ENCODE measurements at places on chromosomes 2 and 18.

DNA sequence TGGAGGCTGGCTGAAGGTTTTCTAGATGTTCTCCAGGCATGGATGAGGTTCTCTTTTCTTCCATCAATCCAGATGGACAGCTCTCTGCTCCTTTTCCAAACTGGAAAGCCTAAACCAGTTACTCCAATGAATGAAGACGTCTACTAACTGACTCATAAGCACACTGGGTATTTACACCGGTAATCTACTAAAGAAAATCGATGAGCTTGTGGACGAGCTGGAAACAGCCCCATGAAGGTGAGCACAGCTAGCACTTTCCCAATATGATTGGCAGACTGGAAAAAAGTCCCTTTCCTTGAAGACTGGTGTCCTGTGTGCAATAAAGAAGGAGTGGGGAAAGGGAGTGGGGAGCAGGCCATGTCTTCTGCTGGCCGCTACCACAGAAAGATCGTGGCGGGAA lies 84.0 kb downstream of the ACTR2 start:
- DNase-seq = no peak

DNA sequence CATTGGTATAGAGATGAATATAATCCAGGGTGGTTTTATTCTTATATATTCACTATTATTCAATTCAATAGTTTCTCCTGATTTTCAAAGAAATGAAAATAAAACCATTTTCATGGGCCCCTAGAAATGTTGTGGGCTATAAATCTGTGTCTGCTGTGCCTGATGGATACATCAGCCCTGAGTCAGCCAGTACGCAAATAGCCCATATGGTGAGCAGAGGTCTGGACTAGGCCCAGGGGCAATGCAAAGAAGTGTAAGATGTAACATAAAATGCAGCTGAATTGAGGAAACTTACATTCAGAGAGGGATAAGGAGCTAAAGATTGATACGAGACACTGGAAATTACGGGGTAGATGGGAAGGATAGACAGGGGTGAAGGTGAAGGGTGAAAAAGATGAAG lies 122.5 kb downstream of the MAIP1 start:
- no peak for DNase-seq

GRCh38 chr2:207513551-207514257 lies 16.1 kb upstream of the CREB1 start:
- DNase-seq = no peak

GRCh38 chr2:197377670-197378069 lies 57.2 kb downstream of the SF3B1 start:
- no peak for DNase-seq

- no peak for DNase-seq
These were observed 73.5 kb upstream of the C2orf15 start for GRCh38 chr2:99067871-99068625.
